CD4-positive, alpha-beta T cell (primary cell): ENCODE measurements at places on chromosomes 6 and 20.

- no peak for DNase-seq
Measured at GRCh38 chr20:50253101-50253500, 62.5 kb downstream of the CEBPB start.

DNA sequence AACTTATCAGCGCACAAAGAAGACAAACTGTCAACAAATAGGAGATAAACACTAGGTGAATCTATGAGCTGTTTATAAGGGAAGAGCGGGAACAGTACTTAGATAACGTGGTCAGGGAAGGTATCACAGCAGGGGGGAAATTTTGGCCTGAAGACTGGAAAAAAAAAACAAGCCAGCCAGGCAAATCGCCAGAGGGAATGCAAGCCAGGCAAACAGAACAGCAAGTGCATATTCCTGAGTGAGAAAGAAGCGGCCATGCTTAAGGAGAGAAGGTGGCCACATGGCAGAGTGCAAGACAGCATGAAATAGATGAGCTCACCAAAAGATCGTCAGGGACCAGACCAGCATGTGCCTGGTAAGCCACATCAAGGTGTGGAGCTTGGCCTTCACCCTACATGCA is 466.5 kb upstream of the ARID1B start:
- no peak for DNase-seq

- DNase-seq = no peak
Measured at GRCh38 chr20:44342248-44342647, 5.4 kb downstream of the R3HDML start.

DNA sequence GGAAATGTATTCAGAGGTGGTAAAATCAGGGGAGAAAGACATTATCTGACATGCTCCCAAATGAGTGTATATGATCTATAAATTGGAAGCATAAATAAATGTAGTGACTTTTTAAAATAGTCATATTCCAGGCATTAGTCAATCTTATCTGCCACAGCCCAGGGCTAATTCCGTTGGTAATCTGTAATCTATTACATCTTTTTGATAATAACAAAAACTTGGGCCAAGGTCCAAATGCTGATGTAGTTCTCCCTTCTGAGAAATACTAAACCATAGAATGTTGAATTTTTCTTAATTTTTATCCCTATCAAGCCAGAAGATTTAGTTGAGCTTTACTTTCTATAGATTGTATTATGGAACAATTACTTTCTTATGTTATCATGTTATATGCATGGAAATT is 1279.8 kb downstream of the EPHA7 start:
- no peak for DNase-seq

- DNase-seq = no peak
Measured at GRCh38 chr6:155787168-155787567, 331.5 kb upstream of the NOX3 start.

- no peak for DNase-seq
Measured at GRCh38 chr6:93792746-93793145, 373.4 kb upstream of the EPHA7 start.

DNA sequence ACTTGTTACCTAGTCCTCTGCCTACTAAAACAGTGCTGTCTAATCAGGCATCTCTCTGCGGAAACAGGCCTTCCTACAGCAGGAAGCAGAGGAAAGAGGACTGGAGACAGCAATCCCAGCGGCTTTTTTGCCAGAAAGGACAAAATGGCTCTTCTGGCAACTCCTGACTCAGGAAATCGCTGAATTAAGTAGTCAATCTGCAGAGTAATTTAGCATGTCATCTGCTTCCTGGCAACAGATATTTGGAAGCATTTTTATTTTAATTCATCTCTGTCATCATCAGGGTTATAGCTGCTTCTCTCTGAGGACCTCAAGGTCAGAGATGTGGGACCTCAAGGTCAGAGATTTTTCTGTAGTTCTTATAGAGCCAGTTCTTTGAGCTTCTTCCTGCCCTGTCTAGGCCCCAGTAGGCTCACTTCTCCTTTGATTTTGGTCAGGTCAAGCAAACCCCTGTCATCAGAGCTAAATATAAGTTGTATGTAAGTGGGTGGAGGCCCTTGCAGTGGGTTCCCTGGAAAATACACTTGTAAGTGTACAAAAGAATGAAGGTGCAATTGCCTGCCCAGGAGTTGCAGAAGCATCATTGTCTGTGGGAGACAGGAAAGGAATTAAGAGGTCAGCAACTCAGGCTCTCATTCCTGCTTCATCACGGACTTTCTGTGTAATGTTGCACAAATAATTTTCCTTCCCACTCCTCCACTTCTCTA is 229.4 kb downstream of the ALDH8A1 start:
- no peak for DNase-seq

DNA sequence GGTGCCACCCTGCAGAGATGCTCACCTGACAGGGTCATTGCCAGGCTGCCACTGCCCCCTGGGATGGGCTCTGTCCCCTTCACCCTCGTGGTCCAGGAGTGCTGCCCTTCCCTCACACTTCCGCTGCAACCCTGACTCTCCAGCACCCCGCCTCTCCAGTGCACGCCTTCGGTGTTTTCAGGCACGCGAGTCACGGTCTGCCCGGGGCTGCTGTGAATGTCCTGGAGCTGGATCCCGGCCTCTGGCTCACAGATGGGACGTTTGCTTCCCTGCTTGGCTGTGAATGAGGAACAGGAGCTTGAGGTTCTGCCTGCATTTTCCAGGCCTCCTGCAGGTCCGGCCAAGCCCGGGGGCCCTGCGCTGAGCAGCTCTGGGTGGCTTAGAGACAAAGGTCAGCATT is 343.4 kb downstream of the SMOC2 start:
- DNase-seq = no peak

DNA sequence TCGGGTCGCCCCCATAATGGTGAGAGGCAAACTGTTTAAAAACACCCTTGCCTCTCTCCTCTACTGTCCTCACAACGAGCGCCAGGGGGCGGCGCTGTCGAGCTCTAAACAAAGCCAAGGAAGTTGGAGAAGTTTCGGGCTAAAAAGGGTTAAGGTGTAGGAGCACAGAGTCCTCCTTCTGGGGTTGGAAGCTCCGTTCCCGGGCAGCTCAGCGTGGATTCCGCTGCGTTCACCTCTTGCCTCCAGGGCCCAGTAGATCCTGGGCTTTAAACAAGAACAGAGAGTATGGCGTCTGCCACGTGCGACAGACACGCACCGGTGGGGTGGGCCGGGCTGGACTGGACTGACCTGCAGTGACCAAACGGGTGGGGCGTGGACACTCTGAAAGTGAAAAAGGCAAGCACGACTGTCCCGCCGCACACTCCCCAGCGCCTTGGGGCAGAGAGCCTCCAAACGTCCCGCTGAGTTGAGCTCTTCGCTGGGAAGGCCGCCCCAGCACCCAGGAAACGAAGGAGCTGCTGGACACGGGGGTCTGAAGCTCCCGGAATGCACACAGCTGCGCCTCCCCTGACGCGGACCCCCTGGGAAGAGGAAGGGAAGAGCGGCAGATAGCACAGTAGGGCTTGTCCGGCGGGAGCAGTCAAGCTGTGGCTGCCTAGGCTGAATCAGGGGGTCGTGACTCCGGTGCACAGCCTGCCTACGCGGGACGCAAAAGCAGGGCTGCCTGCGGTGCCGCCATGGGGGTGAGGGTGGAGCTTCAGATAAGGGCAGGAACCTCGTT is 1.6 kb upstream of the THBD start:
- DNase-seq = no peak

DNA sequence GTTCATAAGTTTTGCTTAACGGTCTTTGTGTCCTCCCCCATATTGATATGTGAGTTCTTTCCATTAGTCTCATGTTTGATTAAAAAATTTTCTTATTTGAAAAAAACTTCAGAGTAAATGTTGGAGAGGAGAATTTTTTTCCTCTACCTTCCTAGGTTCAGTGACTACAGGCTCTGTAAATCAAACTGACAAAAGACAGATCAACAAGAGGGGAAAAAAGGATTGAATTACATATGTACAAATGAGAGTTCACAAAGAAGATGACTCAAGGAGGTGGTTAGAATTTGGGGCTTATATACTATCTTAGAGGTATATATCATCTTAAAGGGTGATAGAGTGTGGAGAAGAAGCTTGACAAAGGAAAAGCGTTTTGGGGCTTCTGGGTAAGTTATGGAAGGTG is 5.6 kb downstream of the TMC2 start:
- DNase-seq = no peak

- DNase-seq = peak; percentile 36
Measured at GRCh38 chr6:151325075-151326050, 66.0 kb downstream of the ZBTB2 start.

- DNase-seq = no peak
Measured at GRCh38 chr20:41453010-41453950, 86.7 kb upstream of the EMILIN3 start.

GRCh38 chr20:64234291-64234791 is 21.2 kb upstream of the PCMTD2 start:
- DNase-seq = no peak

- DNase-seq = no peak
Measured at GRCh38 chr6:125001684-125002405, 39.6 kb downstream of the RNF217 start.

DNA sequence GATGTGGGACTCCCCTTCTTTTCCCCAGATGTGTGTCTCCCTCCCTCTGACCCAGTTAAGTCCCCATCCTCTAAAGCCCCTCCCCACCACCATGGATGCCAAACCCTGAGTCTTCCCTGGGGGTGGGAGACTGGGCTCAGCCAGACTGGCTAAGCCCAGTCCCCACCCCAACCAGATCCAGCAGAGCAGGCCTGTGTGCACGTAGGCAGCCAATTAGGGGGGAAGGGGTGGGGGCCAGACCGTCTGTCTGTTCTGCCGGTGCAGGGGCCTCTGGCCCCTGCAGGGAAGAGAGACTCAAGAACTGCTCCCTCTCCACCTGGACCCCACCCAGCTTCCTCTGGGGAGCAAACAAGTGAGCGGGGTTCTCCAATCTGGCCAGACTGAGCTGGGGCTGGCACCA is 605 bp downstream of the COX4I2 start:
- no peak for DNase-seq

DNA sequence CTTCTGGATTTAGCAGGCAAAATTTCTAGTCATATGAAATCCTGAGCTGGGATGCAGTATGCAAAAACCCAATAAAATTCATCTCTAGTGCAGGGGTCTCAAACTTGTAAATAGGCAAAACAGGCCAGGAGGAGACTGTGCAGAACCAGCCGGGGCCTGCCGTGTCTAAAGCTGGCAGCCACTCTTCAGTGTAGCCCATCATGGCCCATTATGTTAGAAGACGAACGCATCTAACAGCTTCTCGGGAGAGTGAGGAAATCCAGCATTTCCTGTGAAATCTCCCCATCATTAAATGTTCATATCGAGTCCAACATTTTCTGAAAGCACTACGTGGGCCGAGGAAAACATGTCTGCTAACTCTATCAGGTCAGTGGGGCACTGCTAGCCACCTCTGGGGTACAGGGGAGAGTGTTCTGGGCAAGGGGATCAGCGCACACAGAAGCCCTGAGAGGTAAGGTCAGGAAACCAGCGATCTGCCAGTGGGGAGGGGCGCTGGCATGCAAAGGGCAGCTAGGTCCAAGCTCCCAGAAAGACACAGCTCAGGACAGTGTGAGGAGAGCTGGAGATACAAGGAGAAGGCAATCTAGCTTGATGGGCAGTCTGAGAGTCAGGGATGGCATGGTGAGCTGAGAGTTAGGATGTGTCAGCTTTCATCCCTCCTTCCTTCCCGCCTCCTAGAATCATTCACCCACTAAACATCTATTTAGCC is 144.2 kb downstream of the PREX1 start:
- no peak for DNase-seq

GRCh38 chr6:79861023-79861422 is 86.3 kb downstream of the ELOVL4 start:
- DNase-seq = no peak

GRCh38 chr6:81636930-81637568 is 115.4 kb downstream of the TENT5A start:
- DNase-seq = no peak

- no peak for DNase-seq
Measured at GRCh38 chr20:62376112-62377063, 9.3 kb upstream of the LAMA5 start.

GRCh38 chr6:142356884-142357225 is 55.0 kb downstream of the ADGRG6 start:
- no peak for DNase-seq

DNA sequence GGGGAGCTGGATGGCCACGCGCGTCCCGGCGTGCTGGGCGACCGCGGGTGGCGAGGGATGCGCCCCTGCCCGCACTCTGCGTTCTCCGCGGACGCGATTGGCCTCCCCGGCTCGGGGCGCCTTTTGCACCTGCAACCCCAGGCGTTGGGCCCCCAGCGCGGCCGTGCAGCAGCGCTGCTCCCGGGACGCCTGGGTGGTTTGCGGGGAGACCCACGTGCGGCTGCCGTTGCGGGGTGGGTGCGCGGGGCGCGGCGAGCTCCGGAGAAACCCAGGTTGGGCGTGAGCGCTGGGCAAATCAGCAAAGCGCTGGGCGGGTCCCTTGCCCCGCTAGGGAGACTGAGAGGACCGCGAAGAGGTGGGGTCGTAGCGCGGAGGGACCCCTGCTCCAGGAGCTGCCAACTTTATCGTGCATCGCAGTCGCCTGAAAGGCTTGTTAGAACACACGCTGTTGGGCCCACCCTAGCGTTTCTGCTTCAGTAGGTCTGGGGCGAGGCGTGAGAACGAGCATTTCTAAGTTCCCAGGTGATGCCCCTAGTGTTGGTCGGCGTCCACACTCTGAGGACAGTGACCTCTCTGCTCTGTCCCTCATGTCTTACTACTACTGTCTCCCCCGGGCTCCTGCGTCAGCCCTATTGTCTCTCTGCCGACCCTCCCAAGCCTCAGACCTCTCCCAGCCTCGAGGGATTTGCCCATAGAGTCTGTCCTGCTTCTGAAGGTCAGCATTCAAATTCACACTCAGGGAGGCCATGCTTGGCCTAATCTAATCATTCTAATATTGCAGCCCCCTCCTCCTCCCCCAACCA is 538 bp upstream of the ZFP64 start:
- DNase-seq = peak; percentile 52

- DNase-seq = no peak
Measured at GRCh38 chr6:141133836-141134235, 998.9 kb upstream of the GJE1 start.

- DNase-seq = no peak
Measured at GRCh38 chr6:31121131-31121790, 1.0 kb upstream of the CDSN start.

GRCh38 chr6:44049989-44050871 is 77.0 kb downstream of the MRPL14 start:
- DNase-seq = no peak

DNA sequence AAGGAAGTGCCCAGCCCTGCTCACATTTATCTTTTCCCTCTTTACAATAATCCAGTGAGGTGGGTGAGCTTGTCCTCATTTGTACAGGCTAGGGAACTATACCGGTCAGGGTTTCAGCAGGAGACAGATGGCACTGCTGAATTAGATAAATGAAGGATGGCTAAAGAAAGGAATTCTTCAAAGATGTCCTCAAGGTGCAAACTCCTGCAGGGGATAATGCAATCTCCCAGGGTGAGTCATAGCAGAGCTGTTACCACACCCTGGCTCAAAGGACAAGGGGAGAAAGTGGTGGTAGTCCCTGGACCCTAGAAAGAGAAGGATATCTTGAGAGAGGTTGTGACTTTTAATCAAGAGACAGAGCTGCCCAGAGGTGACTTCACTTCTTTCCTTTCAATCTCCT is 66.7 kb downstream of the RFPL4B start:
- no peak for DNase-seq

DNA sequence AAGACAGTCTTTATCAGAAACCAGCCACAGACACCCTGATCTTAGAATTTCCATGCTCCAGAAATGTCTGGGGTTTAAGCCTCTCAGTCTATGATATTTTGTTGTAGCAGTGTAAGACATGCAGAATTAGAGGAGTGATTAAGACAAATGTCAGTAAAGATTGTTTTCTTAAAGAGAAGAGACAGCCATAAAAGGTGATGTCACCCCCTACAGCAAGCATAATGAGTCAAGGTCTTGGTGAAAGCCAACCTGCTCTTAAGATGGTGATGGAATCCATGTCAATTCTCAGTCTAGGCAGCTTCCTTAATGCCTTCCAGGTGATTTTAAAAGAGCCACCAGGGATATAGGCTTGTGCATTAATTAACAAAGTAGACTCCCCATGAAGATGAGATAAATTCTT is 849.9 kb upstream of the EPHA7 start:
- no peak for DNase-seq
